ENCODE measurements at places on chromosomes 7 and 10.

DNA sequence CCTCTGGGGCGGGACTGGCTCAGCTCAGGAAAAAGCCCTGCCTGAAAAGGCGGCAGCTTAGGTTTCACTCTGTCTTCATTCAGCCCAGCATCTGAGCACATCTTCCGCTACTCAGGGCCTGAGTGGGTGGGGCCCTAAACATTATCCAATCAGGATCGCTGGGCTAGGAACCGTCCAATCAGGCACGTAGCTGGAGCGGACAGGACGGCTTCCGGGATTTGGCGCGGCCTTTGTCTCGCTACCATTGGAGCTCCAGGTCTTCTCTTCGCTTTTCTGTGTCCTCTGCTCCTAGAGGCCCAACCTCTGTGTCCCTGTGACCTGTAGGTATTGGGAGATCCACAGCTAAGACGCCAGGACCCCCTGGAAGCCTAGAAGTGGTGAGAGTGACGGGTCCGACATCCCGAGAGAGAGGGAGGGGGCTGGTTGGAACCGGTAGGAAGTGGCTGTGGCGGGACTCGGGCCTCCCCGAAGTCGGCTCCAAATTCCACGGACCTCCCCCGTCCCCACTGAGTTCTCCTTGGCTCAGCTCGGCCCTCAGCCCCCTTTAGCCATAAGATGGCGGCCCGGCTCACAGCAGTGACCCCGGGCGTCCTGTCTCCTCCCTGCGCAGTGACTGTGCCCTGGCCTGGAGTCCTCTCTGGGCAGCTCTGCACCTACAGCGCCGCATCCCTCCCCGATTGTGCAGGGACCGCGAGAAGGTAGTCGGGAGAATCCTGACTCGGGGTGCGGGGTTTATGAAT, 99.1 kb downstream of the ZNF680 start:
- no peak for DNase-seq

GRCh38 chr10:61901829-61902444, 438 bp downstream of the ARID5B start:
- peak; percentile 10 for DNase-seq

DNA sequence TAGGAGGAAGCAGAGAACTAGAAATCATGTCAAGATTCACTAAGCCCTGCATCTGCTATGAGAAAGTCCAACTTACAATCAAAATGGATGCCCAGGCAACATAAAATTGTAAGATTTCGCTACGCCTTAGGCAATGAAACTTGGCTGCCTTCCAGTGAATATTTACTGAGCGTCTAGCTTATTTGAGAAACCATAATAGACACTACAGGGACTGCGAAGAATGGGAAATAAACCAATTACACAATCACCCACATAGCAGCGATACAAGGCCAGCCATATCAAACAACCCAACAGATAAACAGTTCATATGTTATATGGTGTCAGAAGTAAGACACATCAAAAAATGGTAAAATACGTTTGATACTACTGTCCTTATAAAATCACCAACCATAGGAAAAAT, 545.0 kb upstream of the C7orf33 start:
- DNase-seq, result no peak

DNA sequence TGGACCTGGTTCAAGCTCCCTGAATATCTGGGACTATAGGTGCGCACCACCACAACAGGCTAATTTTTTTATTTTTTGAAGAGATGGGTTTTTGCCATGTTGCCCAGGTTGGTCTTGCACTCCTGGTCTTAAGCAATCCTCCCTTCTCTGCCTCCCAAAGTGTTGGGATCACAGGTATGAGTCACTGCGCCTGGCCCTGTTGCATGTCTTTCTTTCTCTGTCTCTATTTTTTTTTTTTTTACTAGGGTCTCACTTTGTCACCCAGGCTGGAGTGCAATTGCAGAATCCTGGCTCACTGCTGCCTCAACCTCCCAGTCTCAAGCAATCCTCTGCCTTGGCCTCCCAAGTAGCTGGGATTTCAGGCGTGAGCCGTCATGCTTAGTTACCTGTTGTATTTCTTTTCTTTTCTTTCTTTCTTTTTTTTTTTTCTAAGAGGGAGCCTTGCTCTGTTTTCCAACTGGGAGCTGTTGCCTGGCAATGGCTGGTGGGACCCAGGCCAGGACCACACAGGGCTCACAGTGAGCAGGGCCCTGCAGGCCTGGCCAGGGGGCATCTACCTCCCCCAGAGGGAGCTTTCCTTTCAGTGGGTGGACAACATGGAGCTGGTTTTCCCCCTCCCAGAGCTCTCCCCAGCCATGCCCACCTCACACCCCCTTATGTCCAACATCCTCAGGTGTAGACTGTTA, 6.0 kb downstream of the MYL7 start:
- no peak for DNase-seq

DNA sequence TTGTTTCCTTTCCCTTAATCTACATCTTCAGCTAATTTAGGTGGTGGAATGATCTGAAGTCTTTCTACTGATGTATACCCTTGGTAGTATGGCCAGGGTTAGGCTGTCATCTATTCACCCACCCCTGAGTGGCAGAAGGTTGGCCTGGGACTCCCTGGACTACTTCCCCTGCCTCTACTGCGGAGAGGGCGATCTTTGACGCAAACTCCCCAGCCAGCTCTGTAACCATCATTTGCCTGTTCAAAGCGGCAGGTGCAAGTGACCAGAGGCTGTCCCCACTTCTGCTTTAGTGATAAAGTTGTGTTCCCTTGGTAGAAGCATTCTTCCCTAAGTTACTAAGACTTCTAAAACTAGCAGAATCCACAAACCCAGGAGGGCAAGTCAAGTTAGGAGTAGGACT, 70.8 kb upstream of the UNC5B start:
- no peak for DNase-seq

GRCh38 chr7:2980401-2981102, 63.1 kb downstream of the CARD11 start:
- no peak for DNase-seq

DNA sequence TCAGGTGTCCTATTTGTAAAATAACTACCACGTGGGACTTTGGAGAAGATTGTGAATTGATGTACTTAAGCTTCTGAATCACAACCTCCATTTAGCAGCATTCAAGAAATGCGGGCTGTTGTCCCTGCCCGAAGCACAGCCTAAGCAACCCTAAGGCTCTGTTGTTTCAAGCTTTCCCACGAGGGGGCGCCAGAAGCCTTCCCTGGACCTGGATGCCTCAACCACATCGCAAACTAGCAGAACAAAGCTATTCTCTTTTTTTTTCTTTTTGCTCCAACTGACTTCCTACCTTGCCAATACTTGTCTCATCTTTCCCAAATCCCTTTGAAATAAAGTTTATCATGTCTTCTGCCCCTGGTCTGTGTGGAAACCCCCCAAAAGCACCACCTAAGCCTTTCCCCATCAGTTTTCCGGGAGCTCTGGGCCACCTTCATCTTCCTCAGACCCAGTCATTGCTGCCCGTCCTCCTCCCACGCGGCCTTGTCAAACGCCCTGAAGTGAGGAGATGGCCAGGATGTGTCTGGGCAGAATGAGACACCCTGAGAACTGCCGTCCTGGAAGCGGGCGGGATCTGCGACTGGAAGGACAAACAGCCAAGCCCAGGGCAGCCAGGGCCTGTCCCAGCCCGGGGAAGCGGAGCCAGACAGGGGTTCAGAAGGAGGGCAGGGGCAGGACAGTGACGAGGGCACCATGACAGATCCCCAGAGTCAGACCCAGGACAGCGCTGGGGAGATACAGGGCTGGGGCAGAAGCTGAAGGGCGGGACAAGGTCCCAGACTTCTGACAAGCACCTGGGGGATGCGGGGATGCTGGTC, 112.7 kb downstream of the SLIT1 start:
- DNase-seq, result peak; percentile 78

DNA sequence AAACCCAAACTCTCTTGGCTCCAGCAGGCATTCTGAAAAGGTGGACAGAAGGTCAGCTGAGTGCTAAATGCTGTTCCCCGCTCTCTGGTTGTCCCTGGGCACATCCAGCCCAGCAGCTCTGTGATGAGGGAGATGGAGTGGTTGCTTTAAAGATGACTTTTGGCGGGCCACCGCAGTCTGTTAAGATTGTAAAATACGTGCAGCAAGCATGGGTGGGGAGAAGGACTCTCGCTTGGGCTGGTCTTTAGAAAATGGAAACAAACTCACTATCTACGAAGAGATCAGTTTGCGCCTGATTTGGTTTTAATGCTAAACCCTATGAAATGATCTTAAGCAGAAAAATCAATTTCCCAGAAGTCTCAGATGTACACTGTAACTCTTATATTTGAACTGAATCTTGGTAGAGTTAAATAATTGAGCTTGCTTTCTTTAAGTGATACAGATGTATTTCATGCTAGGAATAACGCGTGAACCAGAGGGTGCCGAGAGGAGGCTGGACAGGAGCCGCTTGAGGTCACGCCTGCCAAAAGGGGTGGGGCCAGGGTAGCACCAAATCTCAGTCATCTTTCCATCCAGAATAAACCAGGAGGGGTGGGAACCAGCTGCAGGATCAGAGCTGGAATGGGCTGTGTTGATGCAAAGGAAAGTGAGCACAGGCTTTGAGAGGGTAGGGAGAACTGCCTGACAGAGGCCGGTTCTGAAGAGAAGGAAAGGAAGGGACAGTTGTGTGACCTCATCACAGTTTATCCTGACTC, 170.2 kb upstream of the MKI67 start:
- DNase-seq, result no peak

GRCh38 chr7:123498601-123499000, 35.8 kb downstream of the IQUB start:
- no peak for DNase-seq

- no peak for DNase-seq
These were observed at the start of gene SLC26A5 for GRCh38 chr7:103446049-103446520. Gene SLC26A5, minus strand, starts transcription at chr7:103446207. Its CDS starts 24,693 bp downstream, at chr7:103421514.

DNA sequence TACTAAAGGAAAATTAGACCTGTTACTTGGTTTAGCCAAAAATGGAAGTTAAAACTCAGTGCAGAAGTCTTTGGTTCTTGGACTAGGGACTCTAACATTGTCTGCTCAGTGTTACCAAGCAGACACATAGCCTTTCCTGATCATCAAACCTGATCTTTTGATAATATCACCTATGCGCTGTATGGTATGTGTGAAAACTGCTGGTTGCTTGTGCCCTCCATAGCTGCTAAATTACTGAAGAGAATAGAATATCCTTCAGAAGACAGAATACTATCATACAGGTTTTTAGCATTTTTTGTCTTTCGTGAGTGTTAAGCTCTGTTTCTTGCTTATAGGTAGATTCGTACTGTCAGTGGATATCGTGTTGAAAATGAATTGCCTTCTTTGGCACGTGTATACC, 68.7 kb downstream of the ST7 start:
- DNase-seq, result no peak

- no peak for DNase-seq
These were observed 31.9 kb upstream of the GUSB start for GRCh38 chr7:66013938-66014337.

GRCh38 chr7:31751726-31752125, 64.7 kb downstream of the PPP1R17 start:
- DNase-seq, result no peak

- peak; percentile 43 for DNase-seq
These were observed 104.5 kb upstream of the ZPBP start for GRCh38 chr7:50197549-50197948.

DNA sequence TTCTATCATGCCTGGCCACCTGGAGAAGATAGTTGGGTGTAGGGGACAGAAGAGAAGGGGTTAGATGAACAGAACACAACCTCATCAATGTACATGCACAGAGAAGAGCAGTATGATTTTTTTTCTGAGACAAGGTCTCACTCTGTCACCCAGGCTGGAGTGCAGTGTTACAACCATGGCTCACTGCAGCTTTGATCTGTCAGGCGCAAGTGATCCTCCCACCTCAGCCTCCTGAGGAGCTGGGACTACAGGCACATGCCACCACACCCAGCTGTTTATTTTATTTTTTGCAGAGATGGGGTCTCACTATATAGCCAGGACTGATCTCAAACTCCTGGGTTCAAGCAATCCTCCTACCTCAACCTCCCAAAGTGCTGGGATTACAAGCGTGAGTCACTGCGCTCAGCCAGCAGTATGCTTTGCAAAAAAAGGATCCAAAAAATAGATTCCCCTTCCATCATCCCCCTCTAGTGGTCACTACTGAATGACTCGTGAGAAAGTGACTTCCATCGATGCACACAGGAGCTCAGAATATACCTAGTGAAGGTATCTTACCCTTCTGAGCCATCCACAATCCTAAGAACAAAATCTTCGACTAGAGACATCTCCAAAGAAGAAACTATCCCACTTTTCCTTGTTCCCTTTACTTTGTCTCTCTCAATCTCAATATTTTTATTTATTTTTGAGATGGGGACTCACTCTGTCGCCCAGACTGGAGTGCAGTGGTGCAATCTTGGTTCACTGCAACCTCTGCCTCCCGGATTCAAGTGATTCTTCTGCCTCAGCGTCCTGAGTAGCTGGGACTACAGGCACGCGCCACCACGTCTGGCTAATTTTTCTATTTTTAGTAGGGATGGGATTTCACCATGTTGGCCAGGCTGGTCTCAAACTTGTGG, 21.0 kb downstream of the ZCWPW1 start:
- peak; percentile 21 for DNase-seq

GRCh38 chr7:82762880-82763279, 319.3 kb upstream of the CACNA2D1 start:
- no peak for DNase-seq

GRCh38 chr7:27640884-27641574, 21.7 kb downstream of the HIBADH start:
- DNase-seq, result no peak

DNA sequence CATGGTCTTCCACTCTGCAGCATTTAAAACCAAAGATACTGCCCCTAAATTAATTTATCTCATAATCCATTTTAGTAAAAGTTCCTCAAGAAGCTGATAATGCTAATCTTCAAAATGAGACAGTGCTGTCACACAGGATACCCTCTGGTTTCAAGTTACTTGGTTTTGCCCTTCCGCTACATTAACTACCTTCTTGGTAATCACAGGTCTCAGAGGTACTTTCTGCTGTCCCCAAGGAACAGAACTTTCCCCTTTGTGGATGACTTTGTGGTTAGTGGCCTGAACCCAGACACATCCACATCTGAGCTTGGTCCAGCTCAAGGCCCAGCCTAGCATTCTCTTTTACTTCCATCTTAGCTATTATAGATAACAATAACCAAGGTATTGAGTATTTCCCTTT, 88.8 kb upstream of the TMEM26 start:
- DNase-seq, result no peak

GRCh38 chr7:16078076-16078952, 343.0 kb downstream of the CRPPA start:
- no peak for DNase-seq

- DNase-seq, result peak; percentile 36
These were observed 25.4 kb downstream of the STAM start for GRCh38 chr10:17669185-17669872.

DNA sequence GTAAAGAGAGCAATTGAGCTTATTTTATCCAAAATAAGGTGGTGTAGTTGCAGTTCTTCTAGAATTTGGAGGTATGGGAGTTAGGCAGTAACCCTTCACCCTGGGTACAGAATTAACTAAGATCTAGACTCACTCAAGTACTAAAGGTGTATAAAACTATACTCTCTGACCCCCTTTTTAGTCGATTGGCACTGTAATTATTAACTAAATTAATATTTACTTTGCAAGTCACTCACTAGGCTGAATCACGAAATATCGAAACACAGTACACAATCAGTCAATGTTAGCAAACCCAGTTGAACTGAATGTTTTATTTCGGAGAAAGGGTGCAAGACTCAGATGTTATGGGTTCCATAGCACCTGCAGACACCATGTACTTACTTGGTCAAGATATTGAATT, 14.6 kb upstream of the CYP2C19 start:
- no peak for DNase-seq

GRCh38 chr10:132712291-132712690, 73.7 kb downstream of the NKX6-2 start:
- no peak for DNase-seq

GRCh38 chr10:91977491-91977890, 53.9 kb downstream of the BTAF1 start:
- DNase-seq, result no peak

GRCh38 chr10:28186887-28187578, 115.8 kb downstream of the MPP7 start:
- no peak for DNase-seq
